ENCODE measurements at places on chromosomes 2 and 18. TPM values are rescaled to one million over a fixed set of nuclear protein-coding genes. Genes with fewer than 3 reads are reported as not detected.

The OTX1 gene
- not detected for total RNA-seq

The LDLRAD4 gene
- total RNA-seq: not detected

The KCNG2 gene
- total RNA-seq: 2.2 TPM

The CABYR gene
- total RNA-seq: 7.3 TPM

The CAPN14 gene
- not detected for total RNA-seq

The ANKRD30BL gene
- not detected for total RNA-seq

The SPC25 gene
- 0.35 TPM for total RNA-seq

The SCN7A gene
- 4.3 TPM for total RNA-seq

The TMEM169 gene
- 0.43 TPM for total RNA-seq

The STARD6 gene
- total RNA-seq: not detected

The ASB18 gene
- total RNA-seq: not detected

The C2orf72 gene
- 0.70 TPM for total RNA-seq

The CYP27A1 gene
- 3.7 TPM for total RNA-seq

The STAT1 gene
- 39.7 TPM for total RNA-seq

The SULT1C2 gene
- not detected for total RNA-seq

The ITPRID2 gene
- total RNA-seq: 42.9 TPM

The ACOXL gene
- total RNA-seq: not detected

The DSG4 gene
- total RNA-seq: not detected

The PLEKHH2 gene
- total RNA-seq: 3.8 TPM

The LYPD6 gene
- 2.7 TPM for total RNA-seq

The PROKR1 gene
- total RNA-seq: not detected

The GNLY gene
- total RNA-seq: not detected

The KATNAL2 gene
- total RNA-seq: 10.8 TPM

The UGT1A3 gene
- not detected for total RNA-seq

The HNMT gene
- total RNA-seq: 17.0 TPM

The SKOR2 gene
- total RNA-seq: not detected

The KCNIP3 gene
- total RNA-seq: 22.5 TPM

The MYCN gene
- not detected for total RNA-seq

The COBLL1 gene
- total RNA-seq: 3.7 TPM

The PFN4 gene
- total RNA-seq: 0.68 TPM

The OXER1 gene
- total RNA-seq: not detected

The EFR3B gene
- total RNA-seq: 0.47 TPM

Measured in pericardium fibroblast (primary cell).